SJCRH30 (cell line): ENCODE measurements at places on chromosomes 5 and 9. TPM values are rescaled to one million over a fixed set of nuclear protein-coding genes. Genes with fewer than 3 reads are reported as not detected.

Gene OR1J1
- total RNA-seq = not detected in 2 replicates

Gene PAEP
- total RNA-seq = not detected in 2 replicates

Gene SPINK4
- not detected in 2 replicates for total RNA-seq

Gene SLC6A3
- total RNA-seq = 0.04 and 0.23 TPM in 2 replicates

DNA sequence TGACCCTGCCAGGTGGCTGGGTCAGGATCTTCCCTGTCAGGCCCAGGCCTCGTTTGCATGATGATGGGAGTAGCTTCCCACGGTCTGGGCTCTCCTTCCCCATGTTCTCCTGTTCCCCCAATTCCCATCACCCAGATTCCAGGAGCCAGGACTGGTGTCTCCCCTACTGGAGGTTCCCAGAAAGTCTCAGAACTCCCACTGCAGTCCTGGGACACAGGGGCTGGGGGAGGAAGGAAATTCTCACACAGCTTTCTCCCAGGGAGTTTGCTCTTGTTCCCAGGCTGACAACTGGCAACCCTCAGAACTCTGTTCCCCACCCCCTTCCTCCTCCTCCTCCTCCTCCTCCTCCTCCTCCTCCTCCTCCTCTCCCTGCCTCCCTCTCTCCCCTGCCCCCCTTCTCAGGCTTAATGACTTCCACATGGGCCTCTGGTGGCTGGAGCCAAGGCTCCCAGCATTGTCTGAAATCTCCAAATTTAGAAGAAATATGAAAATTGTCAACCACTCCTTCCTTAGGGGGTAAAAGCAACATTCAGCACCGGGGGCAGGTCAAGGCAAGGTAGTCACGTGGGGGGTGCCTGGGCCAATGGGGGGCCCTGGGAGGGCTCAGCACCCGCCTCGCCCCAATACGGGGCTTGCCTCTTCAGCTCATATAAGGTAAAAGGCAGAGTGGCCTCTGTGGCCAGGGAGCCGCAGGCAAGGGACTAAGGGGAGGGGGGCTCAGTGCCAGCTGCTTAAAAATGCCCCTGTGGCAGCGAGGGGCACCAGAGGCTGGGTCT, 27.3 kb upstream of the IL17B start:
- no peak overlapping the region for H3K27ac ChIP-seq
- peaks cover 5% of the 10 kb centered on the region; the same call in 1 of the 2 replicates for H3K4me1 ChIP-seq
- no peak overlapping the region for H3K4me3 ChIP-seq
- no peaks in the 10 kb centered on the region for H3K36me3 ChIP-seq
- no peak for DNase-seq

DNA sequence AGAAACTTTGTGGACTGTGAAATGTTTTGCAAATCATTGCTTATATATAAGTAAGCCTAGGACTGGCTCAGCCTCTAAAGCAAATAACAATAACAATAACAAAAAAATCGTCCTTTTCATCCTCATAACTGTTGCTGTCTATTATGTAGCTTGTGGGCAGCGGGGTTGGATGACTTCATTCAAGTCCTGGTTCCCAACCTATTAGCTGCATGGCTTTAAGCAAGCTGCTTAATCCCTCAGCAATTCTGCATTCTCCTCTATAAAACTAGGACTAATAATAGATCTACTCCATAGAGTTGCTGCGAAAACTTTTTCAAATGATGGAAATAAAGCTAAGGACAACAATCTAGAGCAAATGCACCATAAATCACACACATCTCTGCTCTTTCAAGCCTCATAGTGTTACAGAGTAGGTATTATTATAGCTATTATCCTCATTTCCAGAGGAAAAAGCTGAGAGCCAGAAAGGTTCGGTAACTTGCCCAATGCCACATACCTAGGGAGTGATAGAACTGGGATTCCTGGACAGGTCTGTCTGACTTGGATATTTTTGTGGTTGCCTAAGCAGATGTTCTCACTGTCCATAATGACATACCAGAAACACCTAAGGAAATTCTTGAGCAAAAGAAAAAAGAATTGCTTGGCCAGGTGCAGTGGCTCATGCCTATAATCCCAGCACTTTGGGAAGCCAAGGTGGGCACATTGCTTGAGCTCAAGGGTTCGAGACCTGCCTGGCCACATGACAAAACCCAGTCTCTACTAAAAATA, 98.8 kb upstream of the ADRA1B start:
- H3K27ac ChIP-seq = no peak overlapping the region
- DNase-seq = no peak
- no peaks in the 10 kb centered on the region for H3K4me1 ChIP-seq
- H3K27me3 ChIP-seq = peaks cover 12% of the 10 kb centered on the region
- no peak overlapping the region for H3K4me3 ChIP-seq

- DNase-seq = no peak
- H3K27me3 ChIP-seq = peaks cover 37% of the 10 kb centered on the region
- no peaks in the 10 kb centered on the region for H3K4me1 ChIP-seq
- no peak overlapping the region for H3K4me3 ChIP-seq
Measured at GRCh38 chr9:91884696-91885687, 65.0 kb downstream of the ROR2 start.

- no peak for DNase-seq
- no peaks in the 10 kb centered on the region for H3K36me3 ChIP-seq
- no peak overlapping the region for H3K27ac ChIP-seq
- H3K27me3 ChIP-seq = no peaks in the 10 kb centered on the region
- H3K4me1 ChIP-seq = no peaks in the 10 kb centered on the region
Measured at GRCh38 chr5:157874861-157875260, 15.9 kb upstream of the CLINT1 start.

- no peak overlapping the region for H3K27ac ChIP-seq
- no peak for DNase-seq
- no peak overlapping the region for H3K4me3 ChIP-seq
- H3K27me3 ChIP-seq = no peaks in the 10 kb centered on the region
- no peaks in the 10 kb centered on the region for H3K36me3 ChIP-seq
Measured at GRCh38 chr5:155728857-155729683, 597.9 kb upstream of the SGCD start.

DNA sequence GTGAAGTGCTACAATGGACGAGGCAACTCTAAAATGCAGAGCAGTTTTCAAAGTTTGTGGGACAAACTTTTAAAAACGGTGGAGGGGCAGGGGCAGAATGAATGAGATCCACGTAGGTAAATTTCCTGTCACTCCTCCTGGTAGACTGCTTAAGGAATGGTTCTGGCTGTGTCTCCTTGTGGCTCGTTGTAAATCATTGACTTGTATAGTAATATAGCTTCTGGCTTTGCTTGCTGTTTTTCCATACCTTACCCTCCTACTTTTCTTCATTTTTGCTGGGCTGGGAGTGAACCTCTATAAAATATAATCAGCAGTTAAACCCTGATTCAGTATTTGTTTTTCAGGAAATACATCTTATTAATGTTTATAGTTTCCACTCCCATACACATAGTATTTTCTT, 235.7 kb downstream of the TUSC1 start:
- H3K36me3 ChIP-seq = no peaks in the 10 kb centered on the region
- H3K27ac ChIP-seq = no peak overlapping the region
- H3K4me1 ChIP-seq = no peaks in the 10 kb centered on the region
- H3K27me3 ChIP-seq = no peaks in the 10 kb centered on the region
- no peak for DNase-seq
- H3K4me3 ChIP-seq = no peak overlapping the region

DNA sequence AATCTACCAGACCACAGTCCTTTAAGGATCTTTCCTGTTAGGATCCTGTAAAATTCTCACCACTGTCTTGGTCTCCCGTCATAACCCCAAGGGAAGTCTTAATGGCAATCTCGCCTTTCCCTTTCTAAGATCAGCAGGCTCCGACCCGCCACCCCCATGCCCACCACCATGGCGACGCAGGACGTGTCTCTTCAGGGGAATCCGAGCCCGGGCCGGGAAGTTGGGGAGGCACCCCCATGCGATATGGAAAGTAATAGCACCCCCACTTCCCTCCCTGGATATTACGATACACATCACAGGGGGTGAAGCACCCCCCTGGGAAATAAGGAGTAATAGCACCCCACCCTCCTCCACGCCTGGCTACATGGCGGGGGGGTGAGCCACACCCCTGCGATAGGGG, 8.3 kb upstream of the STK32A start:
- H3K27me3 ChIP-seq = no peaks in the 10 kb centered on the region; the same call in 1 of the 2 replicates
- no peaks in the 10 kb centered on the region for H3K36me3 ChIP-seq
- no peak overlapping the region for H3K4me3 ChIP-seq
- H3K27ac ChIP-seq = no peak overlapping the region

- H3K27me3 ChIP-seq = no peaks in the 10 kb centered on the region
- H3K4me1 ChIP-seq = no peaks in the 10 kb centered on the region
- no peak overlapping the region for H3K4me3 ChIP-seq
- no peak for DNase-seq
- no peaks in the 10 kb centered on the region for H3K36me3 ChIP-seq
Measured at GRCh38 chr5:143932584-143932983, 120.6 kb downstream of the HMHB1 start.

GRCh38 chr5:113043491-113043931, 66.9 kb downstream of the DCP2 start:
- H3K27me3 ChIP-seq = no peaks in the 10 kb centered on the region
- H3K36me3 ChIP-seq = peaks cover 2% of the 10 kb centered on the region; the same call in 1 of the 2 replicates
- peak; percentile 54 for DNase-seq
- H3K4me3 ChIP-seq = no peak overlapping the region
- no peaks in the 10 kb centered on the region for H3K4me1 ChIP-seq
- H3K27ac ChIP-seq = no peak overlapping the region

DNA sequence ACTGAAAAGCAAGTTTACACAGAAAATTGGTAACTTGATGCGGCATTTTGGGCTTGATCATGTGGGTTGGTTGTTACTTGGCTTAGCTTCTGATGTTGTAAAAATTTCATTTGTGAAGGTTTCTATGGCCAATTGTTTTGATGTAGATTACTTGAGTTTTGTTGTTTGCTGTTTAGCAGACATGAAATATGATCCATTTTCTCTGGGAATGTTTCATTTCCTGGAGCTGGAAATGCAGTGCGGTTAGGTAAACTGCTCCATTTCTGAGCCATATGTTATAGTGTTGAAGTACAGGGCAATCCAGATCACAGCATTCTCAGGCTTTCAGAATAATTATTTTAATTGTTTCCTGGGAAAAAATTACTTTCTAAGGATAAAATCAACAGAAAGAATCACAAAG, 396.9 kb downstream of the ENC1 start:
- H3K27ac ChIP-seq = peak overlapping the region; percentile 0; the same call in 1 of the 2 replicates
- H3K4me3 ChIP-seq = no peak overlapping the region
- H3K36me3 ChIP-seq = no peaks in the 10 kb centered on the region
- no peak for DNase-seq
- H3K4me1 ChIP-seq = peaks cover 41% of the 10 kb centered on the region
- H3K27me3 ChIP-seq = no peaks in the 10 kb centered on the region

DNA sequence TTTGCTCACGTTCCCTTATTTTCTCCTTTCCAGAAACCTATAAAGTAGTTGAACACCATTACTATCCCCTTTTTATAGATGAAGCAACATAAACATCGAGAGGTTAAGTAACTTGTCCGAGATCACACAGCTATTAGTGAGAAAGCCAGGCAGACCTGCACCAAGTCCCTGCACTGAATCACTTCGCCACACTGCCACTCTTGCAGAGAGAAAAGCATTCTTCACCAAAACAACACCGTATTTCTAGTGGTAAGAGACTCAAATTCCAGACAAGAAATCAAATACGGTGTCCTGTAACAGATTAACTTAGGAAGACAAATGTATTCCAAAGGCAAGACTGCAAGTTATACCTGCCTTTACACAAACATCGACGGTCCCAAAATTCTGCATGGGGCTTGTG, 82.0 kb upstream of the DMRT1 start:
- no peak for DNase-seq
- H3K4me1 ChIP-seq = peaks cover 11% of the 10 kb centered on the region
- H3K27me3 ChIP-seq = no peaks in the 10 kb centered on the region
- H3K4me3 ChIP-seq = no peak overlapping the region
- no peak overlapping the region for H3K27ac ChIP-seq
- no peaks in the 10 kb centered on the region for H3K36me3 ChIP-seq

DNA sequence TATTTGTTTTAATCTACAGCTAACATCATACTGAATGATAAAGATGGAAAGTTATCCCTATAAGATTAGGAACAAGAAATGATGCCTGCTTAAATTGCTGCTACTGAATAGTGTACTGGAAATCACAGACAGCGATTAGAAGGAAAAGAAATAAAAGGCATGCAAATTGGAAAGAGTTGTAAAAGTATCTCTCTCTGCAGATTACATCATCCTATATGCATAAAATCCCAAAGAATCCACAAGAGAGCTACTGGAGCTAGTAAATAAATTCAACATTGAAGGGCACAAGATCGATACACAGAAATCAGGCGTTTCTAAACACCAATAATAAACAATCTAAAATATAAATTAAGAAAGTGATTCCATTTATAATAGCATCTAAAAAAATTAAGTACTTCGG, 75.3 kb upstream of the SIMC1 start:
- H3K27ac ChIP-seq = no peak overlapping the region
- no peaks in the 10 kb centered on the region for H3K27me3 ChIP-seq
- no peak overlapping the region for H3K4me3 ChIP-seq

DNA sequence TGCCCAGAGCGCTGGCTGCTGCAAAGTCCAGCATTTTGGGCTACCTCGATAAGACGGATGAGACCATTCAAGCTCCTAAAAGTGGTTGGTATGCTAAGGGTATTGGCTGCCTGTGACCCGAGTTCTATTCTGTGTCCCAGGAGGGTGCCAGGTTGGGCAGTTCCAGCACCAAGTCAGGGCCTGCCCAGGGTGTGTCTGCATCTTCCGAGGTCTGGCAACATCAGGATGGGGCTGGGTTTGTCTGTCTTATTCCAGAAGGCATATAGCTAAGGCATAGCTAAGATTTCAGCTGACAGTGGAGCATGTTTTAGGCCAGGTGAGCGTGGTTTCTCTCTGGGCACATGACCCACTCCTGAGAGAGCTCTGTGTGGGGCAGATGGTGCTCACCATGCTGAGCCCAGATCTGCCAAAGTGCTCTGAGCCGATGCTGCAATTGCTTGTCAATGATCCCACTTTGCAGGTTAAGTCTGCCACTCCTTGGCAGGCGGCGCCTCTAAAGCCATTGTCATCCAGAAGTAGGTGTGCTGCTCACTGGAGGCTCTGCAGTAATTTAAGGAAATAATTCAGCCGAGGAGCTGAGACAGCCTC, 7.8 kb downstream of the SLC9A3 start:
- no peak overlapping the region for H3K27ac ChIP-seq
- no peak for DNase-seq
- H3K27me3 ChIP-seq = no peaks in the 10 kb centered on the region; the same call in 1 of the 2 replicates
- no peaks in the 10 kb centered on the region for H3K36me3 ChIP-seq

- H3K36me3 ChIP-seq = no peaks in the 10 kb centered on the region
- no peak overlapping the region for H3K27ac ChIP-seq
- H3K4me3 ChIP-seq = no peak overlapping the region
- no peaks in the 10 kb centered on the region for H3K27me3 ChIP-seq
Measured at GRCh38 chr5:179115845-179116524, 55.8 kb downstream of the ZNF354C start.

GRCh38 chr5:136043968-136044610, 15.3 kb downstream of the TGFBI start:
- H3K4me1 ChIP-seq = peaks cover 31% of the 10 kb centered on the region
- H3K27ac ChIP-seq = peak overlapping the region; percentile 74
- DNase-seq = no peak
- H3K36me3 ChIP-seq = no peaks in the 10 kb centered on the region
- no peaks in the 10 kb centered on the region for H3K27me3 ChIP-seq

DNA sequence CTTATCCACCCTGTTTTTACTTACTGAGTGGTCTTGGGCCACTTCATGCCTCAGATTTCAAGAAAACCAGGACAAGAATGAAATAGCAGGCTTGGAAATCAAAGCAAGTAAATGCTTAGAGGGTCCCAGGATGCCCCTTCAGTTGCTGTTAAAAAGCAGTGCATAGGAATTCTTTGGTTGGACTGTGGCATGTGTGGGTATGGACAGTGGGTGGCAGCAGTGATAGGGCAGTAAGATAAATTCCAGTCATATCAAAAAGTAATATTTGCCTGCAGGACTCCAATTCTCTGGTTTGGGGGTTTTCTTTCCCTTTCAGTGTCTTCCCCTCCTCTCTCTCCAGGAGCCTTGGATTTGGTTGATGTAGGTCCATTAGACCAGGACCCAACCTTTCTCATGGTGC, 306.7 kb upstream of the CLINT1 start:
- H3K4me3 ChIP-seq = no peak overlapping the region
- H3K27me3 ChIP-seq = no peaks in the 10 kb centered on the region
- no peaks in the 10 kb centered on the region for H3K4me1 ChIP-seq
- no peak overlapping the region for H3K27ac ChIP-seq
